ENCODE measurements at places on chromosomes 3 and 15. TPM values are rescaled to one million over a fixed set of nuclear protein-coding genes. Genes with fewer than 3 reads are reported as not detected.

The ADAMTSL3 gene
- 10.2 TPM for total RNA-seq

The PLA2G4E gene
- not detected for total RNA-seq

The FAM219B gene
- 25.4 TPM for total RNA-seq

The GHSR gene
- total RNA-seq, result 3.6 TPM

The GOLGA8J gene
- not detected for total RNA-seq

The ZBBX gene
- total RNA-seq, result 0.26 TPM

The TF gene
- 7.9 TPM for total RNA-seq

- DNase-seq, result no peak
Observed at GRCh38 chr3:78562328-78562727, 1205.5 kb downstream of the ROBO1 start.

DNA sequence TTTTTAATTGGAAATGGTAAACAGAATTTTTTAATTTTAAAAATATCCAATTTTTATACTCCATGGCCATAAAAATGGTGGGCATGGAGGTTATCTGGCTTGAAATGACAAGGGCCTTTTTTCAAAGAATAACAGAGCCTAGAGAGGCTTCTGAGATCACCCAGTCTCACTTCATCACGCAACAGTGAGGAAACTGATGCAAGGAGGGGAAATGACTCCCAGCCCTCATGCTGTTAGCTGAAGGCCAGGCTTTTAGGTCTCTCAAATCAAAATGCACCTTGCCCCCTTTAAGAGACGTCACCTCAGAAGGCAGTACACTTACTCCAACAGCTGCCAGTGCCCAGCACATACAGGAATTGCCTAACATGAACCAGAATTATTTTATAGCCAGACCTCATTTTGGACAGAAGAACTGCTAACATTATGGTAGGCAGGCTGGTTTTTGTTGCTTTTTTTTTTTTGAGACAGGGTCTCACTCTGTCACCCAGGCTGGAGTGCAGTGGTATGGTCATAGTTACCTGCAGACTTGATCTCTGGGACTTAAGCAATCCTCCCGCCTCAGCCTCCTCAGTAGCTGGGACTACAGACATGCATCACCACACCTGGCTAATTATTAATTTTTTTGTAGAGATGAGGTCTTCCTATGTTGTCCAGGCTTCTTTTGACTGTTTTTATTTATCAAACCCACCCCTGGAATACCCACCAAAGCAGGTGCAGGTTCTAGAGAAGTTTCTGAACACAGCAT, 9.1 kb downstream of the RAB43 start:
- no peak for DNase-seq

GRCh38 chr3:158210067-158210466, 100.2 kb downstream of the RSRC1 start:
- no peak for DNase-seq

DNA sequence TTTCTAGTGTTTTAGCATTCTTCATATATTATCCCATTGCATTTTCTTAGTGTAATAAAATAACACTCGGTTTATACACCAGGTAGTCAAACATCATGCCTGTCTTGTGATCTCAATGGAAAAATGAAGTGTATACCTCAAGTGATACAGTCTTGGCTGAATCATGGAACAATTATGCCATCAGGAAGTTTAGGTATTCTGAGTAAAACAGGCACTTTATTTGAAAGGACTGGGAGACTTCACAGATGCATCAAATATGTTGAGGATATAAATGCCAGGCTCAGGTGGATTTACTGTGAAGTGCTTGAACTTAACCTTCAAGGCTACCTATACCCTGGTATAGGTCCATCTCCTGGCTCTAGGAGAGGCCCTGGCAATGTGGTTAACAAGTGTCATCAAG, 8.5 kb downstream of the TGFBR2 start:
- DNase-seq, result no peak

GRCh38 chr15:50190723-50191122, 8.7 kb downstream of the SLC27A2 start:
- no peak for DNase-seq

DNA sequence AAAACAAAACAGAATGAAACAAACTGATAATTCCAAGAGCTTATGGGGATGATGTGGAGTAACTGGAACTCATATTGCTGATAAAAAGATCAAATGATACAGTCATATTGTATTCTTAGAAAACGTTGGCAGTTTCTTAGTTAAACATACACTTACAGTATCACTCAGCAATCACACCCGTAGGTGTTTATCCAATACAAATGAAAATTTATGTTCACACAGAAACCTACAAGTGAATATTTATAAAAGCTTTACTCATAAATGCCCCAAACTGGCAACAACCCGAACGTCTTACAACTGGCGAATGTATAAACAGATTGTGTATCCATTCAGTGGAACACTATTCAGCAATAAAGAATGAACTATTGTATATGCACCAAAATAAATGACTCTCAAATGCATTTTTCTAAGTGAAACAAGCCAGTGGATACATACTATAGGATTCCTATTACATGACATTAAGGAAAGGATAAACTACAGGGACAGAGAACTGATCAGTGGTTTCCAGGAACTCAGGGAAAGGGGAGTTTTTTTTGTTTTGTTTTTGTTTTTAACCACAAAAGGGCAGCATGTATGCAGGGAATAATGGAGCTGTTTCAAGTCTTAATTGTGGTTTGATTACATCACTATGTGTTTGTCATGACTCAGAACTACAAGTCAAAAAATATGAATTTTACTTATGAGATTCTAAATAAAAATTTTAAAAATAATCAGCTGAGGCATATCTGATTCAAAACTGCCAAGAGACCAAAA, 71.8 kb upstream of the NDUFB4 start:
- DNase-seq, result no peak

- DNase-seq, result no peak
Observed at GRCh38 chr15:69958496-69959084, 139.1 kb downstream of the TLE3 start.

- peak; percentile 15 for DNase-seq
Observed at GRCh38 chr15:72365844-72366243, 10.0 kb downstream of the HEXA start.

DNA sequence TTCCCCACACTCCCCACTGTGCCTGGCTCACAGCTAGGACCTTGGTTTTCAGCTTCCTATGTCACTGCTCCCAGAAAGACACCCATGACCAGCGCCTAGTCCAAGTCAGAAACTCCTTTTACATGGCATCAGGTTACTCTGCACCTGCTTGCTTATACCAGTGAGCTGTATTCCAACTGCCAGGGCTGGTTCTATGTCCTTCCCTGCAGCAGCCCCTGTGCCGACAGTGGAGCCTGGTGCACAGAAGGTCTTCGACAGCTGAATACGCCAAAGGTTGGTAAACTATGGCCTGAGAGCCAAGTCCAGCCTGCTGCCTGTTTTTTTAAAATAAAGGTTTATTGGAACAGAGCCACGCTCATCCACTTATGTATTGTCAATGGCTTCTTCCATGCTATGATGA, 102.5 kb downstream of the IQSEC1 start:
- no peak for DNase-seq

DNA sequence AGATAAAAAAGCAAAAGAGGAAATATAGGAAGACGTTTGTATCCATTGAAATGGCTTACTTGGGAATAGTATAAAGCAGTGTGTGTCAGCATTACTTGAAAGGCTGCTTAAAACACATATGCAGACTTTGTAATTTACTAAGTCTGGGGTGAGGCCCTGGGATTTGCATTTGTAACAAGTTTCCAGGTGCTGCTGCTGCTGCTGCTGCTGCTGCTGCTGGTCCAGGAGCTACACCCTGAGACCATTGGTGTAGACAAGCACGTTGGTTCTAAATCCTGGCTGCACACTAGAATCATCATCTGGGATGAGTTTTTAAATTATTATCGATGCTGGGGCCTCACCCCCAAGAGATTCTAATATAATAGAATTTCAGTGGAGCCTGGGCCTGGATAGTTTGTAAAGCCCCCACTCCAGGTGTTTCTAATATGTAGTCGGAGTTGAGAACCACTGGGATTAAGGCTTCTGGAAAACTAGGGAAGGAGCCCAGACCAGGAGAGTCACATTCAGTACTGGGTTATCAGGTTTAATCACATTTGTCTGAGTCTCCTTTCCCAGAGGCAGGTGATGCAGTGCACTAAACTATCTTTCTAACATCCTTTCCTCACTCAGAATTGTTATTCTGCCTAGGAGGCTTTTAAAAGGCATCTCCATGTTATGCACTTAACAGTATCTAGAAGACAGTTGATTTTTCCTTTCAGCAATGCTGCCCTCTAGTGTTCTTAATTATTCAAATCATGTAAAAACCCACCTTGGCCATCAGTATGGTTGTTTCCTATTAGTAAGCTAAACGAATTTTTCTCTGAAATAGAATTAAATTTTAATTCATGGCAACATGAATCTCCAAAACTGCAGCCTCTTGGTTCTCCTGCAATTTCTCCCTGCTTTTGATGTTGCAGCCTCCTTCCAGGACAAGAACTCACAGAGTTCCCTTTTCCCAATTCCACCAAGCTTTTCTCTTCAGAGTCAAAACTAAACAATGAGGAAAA, 45.4 kb downstream of the SSR3 start:
- DNase-seq, result no peak

- no peak for DNase-seq
Observed at GRCh38 chr3:59263152-59263551, 213.3 kb upstream of the CFAP20DC start.

DNA sequence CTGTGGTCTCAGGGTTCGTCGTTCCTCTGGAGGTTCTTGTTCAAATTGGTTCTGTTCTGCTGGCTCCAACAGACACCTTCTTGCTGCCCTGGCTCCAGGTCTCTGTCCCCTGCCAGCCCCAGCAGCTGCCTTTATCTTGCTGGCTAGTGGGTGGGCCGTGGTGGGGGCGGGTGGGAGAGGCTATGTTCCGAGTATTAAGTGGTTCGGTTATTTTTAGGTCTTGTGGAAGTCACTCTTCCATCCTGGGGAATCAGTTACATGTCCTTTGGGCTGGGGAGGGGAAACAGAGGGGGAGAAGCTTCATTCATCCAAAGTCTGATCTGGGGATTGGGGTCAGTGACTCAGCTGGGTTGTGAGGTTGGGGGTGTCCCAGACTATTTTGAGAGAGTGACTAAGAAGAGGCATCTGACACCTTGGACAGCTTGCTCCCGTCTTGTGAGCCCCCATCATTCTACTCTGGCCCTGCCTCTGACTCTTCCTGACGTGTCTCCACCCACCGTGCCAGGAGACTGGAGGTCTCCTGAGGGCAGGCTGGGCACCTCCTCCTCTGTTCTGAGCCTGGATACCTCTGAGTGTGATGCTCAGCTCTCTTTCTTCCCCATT, at the start of gene XIRP1:
Gene XIRP1 (minus strand): TSS at position 106 of the 603 bp plus-strand sequence. CDS start 3,150 bp downstream, outside the sequence.
- DNase-seq, result no peak

- DNase-seq, result no peak
Observed at GRCh38 chr3:112002096-112002971, 3.6 kb downstream of the TAGLN3 start.

DNA sequence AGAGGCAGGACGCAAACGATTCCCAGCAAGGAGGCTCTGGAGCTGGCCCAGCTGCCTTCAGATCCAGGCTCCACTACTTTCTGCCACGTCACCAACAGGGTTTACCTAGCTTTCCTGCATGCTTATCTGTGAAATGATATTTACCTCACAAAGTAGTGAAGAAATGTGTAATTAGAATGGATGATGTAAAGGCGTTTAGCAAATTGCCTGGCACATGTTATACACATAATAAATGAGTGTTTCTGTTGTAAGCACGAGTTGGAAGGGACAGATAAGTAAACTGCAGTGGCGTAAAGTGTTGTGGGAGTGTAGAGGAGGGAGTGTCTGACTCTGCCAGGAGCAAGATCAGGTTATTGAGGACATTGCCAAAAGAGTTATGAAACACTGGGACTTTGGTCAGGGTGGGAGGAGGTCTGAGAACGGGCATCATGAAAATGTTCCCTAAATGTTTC, 3.5 kb upstream of the CHAC1 start:
- peak; percentile 80 for DNase-seq

DNA sequence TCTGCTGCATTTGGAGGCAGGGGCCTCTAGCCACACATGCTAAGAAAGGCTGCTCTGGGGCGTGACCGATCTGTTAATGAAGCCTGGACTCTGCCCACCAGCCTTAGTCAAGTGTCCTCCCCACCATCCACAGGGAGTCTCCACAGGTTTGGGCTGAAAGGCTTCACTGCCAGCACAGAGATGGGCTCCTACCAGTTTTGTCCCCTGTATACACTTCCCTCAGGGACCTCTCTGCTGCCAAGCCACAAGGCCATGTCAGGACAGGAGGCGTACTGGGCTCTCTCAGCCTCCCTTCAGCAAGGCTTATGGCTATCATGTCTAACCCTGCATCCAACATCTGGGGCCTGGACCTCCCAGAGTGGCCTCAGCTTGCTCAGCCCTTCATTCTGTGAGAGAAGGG, 23.5 kb downstream of the KIF9 start:
- DNase-seq, result no peak

GRCh38 chr3:55511895-55512570, 24.9 kb upstream of the WNT5A start:
- no peak for DNase-seq

- DNase-seq, result no peak
Observed at GRCh38 chr15:64740311-64741170, 34.8 kb downstream of the RBPMS2 start.

GRCh38 chr3:33954956-33955355, 156.5 kb downstream of the PDCD6IP start:
- DNase-seq, result no peak

GRCh38 chr3:157542711-157543500, 39.7 kb upstream of the VEPH1 start:
- peak; percentile 88 for DNase-seq

GRCh38 chr3:149252272-149252671, 30.6 kb upstream of the CP start:
- no peak for DNase-seq

- DNase-seq, result no peak
Observed at GRCh38 chr15:51878446-51879386, 49.3 kb downstream of the TMOD3 start.

GRCh38 chr3:56835650-56836227, 34.0 kb upstream of the ARHGEF3 start:
- no peak for DNase-seq

DNA sequence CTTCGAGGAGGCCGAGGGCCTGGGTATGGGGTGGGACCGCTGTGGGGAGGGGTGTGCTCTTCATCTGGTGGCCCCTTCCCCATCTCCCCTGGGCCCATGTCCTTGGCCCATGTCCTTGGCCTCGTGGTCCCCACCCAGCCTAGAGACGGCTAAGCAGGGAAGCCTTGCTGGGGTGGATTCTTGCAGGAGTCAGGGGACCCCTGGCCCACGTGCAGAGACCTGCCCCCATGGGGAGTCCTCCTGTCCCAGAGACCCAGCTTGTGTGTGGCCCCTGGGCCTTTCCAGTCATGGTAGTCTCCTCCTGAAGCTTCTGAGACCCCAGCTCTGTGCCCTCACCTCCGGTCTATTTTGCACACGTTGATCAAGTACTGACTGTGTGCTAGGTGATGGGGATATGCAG, 97.4 kb downstream of the TBC1D2B start:
- no peak for DNase-seq
